ENCODE measurements at places on chromosomes 2 and 18.

DNA sequence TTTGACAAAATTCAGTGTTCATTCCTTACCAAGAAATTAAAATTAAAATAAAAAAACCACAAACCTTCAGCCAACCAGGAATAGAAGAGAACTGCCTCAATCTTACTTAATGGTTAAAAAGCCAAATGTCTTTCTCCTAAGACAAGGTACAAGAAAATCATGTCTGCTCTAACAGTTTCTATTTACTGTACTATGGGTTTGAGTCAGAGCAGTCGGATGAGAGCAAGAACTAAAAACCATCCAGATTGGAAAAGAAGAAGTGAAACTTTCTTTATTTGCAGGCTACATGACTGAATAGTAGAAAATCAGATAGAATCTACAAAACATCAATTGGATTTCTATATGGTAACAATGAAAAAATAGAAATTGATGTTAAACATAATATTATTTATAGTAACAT lies 555.5 kb upstream of the TNP1 start:
- no peak for DNase-seq

DNA sequence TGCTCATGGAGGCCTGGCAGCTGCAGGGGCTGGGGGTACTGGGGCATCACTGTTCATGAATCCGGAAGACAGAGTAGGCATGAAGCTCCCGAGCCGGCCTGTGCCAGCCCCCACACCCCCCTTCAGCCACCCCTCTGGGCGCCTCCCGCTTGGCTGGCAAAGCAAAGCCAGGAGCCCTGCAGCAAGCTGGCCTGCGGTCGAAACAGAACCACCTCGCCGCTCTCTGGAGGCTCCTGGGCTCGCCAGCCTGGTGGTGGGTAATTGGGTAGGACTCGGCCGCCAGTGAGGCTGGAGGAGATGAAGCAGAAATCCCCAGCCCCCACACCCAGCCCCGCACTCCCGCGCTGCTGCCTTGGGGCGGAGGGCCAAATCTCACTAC lies 70.9 kb upstream of the GPC1 start:
- no peak for DNase-seq

- DNase-seq, result no peak
Observed at GRCh38 chr18:58882044-58882443, 17.4 kb downstream of the ZNF532 start.

GRCh38 chr2:43034242-43034619 lies 192.2 kb downstream of the ZFP36L2 start:
- no peak for DNase-seq

DNA sequence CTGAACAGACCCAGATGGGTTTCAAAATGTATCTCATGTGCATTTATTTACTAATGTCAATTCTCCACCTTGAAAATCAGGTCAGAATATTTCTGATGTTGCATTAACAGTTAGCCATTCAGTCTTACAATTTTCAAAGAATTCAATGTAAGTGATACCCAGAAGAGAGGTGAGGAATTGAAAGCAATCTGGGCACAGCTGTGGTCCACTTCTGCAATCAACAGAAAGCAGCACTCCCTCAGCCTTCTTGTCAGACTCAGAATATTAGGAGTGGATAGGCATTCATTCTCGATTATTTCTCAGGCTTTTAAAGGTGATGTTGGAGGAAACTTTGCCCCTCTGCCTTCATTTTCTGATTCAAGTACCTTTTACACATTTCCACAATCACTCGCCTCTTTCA lies 15.7 kb downstream of the CCL20 start:
- no peak for DNase-seq

- no peak for DNase-seq
Observed at GRCh38 chr2:180539541-180539940, 440.9 kb upstream of the UBE2E3 start.

GRCh38 chr2:182941121-182941722 lies 74.8 kb upstream of the FRZB start:
- no peak for DNase-seq

DNA sequence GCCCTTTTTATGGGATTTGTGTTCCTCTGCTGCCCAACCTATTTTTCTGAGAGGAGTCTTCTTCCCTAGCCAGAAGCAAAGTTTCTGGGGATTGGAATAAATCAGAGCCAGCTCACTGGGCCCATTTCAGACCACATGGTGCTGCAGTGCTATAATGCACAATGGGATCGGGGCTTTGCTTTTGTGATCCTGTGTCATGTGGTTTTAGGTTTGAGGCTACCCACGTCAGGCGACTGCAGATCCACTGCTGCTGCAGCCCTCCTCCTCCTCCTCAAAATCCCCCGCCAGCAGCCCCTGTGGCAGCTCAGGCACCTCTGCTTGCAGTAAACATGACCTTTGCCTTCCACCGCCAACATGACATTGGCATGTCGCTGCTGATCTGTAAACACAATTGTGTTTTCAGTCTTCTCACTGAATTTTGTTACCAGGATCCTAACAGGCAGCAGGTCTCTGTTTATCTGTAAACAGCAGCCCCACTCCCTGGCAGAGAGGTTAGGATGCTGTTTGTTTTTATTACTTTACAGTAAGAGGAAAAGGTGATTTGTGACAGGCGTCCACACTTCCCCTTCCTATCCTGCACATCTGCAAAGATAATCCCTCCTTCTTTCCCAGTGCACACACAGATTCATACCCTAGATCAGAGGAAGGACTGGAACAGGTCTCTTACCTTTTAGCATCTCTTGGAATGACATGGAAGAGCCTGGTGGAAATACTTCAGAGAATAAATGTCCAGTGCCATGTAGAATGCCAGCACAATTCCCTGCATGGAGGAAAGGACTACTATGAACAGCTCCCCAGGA lies 130.8 kb downstream of the FOXI3 start:
- no peak for DNase-seq

GRCh38 chr2:186498834-186499233 lies 12.8 kb downstream of the ZC3H15 start:
- DNase-seq, result no peak

GRCh38 chr2:176813621-176814049 lies 399.0 kb upstream of the HNRNPA3 start:
- DNase-seq, result no peak

- no peak for DNase-seq
Observed at GRCh38 chr18:45197526-45197970, 417.7 kb upstream of the SLC14A2 start.

DNA sequence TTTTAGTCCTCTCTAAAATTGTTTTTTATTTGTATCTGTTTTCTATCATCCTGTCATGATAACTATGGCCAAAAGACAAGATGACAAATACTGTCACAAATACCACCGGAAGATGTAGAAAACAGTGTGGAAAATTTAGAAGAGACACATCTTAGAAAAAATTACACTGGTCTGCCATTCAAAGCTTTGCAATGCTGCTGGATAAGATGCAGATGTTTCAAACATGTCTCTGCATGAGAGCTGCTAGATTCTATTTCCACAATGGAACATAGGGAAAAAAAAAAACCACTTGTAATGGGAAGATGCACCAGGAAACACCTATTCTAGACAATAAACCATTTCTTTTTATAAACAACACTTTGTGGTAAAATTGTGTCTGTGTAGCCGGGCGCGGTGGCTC lies 5.8 kb upstream of the TAF1B start:
- no peak for DNase-seq

DNA sequence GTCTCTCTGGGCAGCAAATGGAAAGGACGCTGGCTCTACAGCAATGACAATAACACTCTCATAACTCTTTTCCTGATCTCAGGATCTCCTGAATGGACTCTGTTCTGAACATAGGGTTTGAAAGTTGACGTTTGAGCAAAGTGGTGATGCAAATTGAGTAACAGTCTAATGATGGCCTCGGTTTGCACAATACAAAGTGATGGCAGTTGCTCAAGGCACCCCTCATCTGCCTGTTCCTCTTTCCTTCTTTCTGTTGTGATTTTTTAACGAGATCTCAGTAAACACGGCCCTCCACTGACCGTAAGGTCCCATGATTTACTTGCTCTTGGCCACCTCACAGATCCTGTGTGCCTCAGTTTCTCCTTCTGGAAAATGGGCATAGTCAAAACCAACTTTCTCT lies 303.6 kb downstream of the SLC8A1 start:
- DNase-seq, result no peak

DNA sequence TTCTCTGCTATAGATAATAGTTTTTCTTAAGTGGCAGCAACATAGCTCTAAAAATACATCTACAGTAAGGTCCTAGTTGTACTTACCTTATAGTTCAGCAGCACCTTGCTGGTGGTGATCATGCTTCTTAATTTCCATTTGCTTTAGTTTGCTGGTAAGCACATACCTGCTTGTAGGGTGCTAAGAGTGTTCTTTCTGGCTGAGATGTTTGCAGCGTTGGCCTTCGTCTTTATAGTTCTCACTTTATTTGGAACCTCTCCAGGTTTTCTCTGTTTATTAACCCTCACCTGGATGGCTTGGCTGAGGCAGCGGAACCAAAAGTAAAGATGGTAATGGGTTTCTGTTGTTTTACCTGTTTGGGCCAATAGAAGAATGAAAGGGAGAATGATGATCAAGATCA lies 123.6 kb upstream of the EFEMP1 start:
- no peak for DNase-seq

DNA sequence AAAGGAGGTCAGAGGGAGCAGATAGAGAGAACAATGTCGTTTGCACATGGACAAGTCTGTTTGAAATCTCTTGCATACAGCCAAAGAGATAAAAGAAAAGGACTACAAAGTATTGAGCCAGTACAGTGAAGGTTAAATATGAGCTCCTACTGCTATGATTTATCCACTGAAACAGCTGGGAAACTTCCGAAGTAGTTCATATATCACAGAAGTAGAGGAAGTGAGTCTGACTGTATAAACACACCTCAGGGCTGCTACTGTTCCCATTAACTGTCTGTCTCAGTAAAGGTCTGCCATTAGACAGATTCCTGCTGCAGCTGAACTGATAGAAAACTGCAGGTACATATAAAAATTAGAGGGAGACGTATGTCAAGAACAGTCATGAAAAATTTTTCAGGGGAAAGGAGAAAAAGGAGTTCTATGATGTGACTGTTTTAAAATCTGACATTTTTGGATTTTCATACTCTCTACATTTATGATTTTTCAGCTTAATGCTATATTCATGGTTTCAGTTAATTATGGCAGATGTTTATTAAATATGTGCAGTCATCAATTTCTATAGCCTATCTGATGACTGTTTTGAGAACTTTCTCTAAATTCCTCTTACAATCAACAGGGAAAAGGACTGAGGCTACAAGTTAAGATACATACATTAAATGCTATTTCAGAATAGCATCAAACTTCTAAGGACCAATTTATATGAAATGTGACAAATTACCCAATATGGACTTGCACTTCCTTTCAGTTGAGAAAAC lies 364.7 kb downstream of the ERBB4 start:
- no peak for DNase-seq

- no peak for DNase-seq
Observed at GRCh38 chr2:33597026-33597425, 2.1 kb downstream of the FAM98A start.

DNA sequence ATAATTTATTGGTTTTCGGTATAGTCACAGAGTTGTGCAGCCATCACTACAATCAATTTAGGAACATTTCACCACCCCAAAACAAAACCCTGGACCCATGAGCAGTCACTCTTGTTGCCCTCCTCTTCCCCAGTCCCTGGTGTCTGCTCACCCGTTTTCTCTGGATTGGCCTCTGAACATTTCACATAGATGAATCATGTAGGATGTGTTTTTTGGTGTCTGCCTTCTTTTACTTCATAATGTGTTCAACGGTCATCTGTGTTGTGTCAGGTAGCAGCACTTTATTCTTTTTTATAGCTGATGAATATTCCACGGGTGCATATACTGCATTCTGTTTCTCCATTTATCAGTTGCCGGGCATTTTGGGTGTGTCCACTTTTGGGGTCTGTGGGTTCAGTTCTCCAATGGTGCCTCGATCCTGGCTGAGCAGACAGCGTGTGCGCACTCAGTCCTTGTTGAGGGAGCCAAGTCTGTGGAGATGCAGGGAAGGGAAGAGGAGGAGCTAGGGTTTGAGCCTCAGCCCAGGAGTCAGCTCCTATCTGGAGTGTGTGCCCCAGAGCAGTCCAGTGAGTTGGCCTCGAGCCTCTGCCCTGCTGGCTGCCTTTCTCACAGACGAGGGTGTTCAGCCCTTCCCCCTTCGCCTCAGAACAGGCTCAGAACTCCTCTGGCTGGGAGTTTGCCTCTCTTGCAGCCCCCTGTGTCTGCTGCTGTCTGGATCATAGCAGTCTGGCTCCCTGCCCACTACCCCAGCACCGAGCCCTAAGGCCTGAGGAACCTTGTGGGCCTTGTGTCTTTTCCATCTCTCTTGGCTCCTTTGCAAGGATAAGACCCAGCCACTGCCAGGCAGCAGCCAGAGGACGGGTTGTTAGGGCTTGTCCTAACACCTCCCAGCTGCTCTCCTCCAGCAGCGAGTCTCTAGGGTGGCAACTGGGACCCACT lies 18.0 kb downstream of the C2orf74 start:
- DNase-seq, result no peak

- DNase-seq, result no peak
Observed at GRCh38 chr2:218209078-218209477, 7.9 kb upstream of the ARPC2 start.

DNA sequence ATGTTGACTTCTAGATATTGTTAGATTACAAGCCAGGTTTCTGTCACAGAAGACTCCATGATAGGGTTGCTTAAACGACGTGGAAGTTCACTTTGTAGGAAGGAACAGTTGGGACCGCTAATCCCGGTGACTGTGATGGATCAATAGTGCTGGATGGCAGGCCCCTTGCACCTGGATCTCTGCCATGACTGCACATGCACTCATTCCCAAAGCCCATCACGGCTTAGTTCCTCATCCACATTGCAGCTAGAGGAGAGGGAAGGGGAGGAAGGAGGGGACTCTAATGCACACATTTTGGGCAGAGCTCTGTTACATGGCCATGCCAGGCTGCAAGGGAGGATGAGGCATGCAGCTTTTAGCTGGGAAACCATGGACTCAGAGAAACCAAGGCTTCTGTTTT lies 773.7 kb upstream of the RAB6C start:
- no peak for DNase-seq

- DNase-seq, result no peak
Observed at GRCh38 chr2:141899740-141900139, 231.1 kb downstream of the LRP1B start.

DNA sequence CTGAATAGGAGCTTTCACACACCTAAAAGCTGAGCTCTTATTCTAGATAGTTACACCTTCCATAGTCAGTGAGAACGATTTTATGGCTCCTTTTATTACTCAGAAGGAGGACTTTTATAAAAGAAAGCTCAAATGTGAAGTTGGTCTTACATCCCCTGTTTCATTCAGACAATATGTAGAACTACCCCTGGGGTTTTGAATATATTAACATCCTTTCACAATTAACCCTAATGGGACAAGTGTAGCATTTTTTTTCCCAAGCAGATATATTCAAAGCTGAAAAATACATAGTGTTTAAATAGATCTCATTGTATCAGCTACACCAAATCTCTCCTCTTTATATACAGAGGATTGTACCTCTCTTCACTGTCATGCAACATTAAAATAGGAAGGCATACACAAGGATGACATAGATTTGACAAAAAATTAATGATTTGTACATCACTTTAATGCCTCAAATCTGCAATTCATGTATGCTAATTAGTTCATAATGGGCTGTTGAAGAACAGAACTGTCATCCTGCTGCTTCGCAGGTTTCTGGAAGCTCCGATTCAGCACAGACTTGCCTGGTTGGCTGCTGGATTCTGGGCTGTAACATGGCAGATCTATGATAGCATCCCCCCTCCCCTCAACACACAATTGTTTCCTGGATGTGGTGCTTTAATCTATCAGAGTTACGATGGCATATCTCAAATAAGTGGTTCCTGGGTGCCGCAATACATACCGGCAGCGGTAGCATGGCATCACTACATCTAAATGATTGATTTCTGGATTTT lies 129.7 kb upstream of the PARD3B start:
- DNase-seq, result no peak

GRCh38 chr2:118176601-118177000 lies 88.3 kb downstream of the INSIG2 start:
- DNase-seq, result no peak
